ENCODE measurements at places on chromosomes 7 and 10.
A peak's percentile ranks its signal among the peaks of the same experiment; 100 is the strongest.

GRCh38 chr7:21429021-21429420 lies 1.1 kb downstream of the SP4 start:
- DNase-seq = no peak

GRCh38 chr7:141160246-141160860 lies 86.5 kb downstream of the TMEM178B start:
- no peak for DNase-seq

GRCh38 chr7:29332875-29333855 lies 138.6 kb downstream of the CHN2 start:
- DNase-seq = no peak

GRCh38 chr10:28938745-28939144 lies 261.4 kb downstream of the BAMBI start:
- no peak for DNase-seq

GRCh38 chr10:1571587-1572237 lies 165.6 kb downstream of the ADARB2 start:
- DNase-seq = no peak

DNA sequence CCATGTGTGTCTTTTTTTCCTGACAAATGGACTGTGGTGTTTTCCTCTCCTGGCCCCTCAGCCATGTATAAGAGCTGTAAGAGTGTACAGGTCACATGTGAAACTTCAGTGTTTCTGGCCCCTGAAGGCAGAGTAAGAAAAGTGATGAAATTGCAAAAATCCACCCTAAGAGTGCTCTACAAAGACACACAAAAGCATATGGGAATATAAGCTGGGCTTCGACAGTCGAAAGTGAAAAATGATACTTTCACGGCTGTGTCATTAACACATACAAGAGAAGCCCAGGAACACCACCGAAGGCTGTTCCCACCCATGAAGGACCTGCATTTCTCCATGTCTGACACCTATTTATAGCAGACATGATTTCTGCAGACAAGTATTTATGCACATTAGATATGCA lies 192.2 kb downstream of the PARD3 start:
- no peak for DNase-seq

- DNase-seq = no peak
These were observed 320.7 kb downstream of the HGF start for GRCh38 chr7:81449105-81449504.

GRCh38 chr10:75568450-75569130 lies 137.2 kb downstream of the LRMDA start:
- DNase-seq = no peak

- DNase-seq = no peak
These were observed 12.2 kb upstream of the FAM20C start for GRCh38 chr7:179948-180694.

- no peak for DNase-seq
These were observed 20.2 kb upstream of the IKZF1 start for GRCh38 chr7:50284296-50284695.

DNA sequence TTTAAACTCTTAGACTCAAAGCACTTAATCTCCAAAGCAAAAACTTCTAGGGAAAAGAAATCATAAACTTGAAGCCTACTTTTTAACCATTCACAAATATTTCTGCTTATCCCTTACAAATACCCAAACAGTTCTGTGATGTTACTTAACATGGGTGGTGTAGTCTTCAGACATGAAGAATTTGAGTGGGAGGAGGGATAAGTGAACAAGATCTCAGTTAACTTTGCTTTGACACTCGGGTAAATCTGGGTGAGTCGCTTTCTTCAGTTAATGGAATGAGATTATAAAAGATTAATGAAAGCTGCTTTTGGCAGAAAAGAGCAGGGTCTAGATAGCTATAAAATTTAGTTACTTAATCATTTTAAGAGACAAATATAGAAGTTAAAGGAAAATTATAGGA lies 47.5 kb downstream of the RNF133 start:
- DNase-seq = no peak

GRCh38 chr7:95688931-95689495 lies 83.3 kb upstream of the DYNC1I1 start:
- no peak for DNase-seq

DNA sequence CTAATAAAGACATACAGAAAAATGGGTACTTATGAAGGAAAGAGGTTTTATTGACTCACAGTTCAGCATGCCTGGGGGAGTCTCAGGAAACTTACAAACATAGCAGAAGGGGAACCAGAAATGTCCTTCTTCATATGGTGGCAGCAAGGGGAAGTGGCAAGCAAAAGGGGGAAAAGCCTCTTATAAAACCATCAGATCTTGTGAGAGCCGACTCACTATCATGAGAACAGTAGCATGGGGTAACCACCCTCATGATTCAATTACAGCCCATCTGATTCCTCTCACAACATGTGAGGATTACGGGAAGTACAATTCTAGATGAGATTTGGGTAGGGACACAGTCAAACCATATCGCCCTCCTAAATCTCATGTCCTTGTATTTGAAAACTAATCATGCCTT lies 1305.4 kb upstream of the SORCS1 start:
- DNase-seq = no peak

DNA sequence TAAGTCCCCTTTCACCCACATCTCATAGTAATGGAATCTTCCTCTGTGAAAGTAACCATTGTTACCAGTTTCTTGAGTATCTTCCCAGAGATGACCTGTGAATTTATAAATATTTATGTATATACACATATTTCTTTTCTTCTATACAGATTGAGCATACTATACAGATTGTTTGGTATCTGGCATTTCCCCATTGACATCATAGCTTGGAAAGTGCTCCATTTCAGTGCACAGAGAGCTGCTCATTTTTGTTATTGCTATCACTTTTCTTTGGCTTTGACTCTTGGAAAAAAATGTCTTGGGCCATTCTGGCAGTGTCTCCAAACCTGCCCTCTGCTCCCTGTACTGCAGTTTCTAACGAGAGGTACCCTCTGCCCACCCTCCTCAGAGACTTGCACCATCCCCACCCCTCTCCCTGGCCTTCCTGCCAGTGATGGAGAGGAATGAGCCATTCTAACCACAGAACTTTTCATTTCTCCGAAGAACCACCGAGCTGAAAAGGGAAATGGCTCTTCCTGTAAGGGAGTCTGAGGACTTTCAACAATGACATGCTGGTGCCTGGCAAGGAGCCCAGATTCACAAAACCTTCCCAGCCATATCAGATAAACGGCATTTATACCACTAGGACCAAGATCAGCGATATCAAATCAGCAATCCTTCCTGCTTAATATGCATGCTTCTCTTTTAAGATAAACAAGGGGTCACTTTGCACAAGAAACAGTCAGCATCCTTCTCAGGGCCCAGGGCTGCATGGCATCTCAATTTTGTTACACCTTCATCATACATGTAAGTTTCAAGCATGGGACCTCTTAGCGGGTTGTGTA lies 19.7 kb upstream of the CCSER2 start:
- DNase-seq = no peak

- DNase-seq = no peak
These were observed 10.0 kb upstream of the PRPS1L1 start for GRCh38 chr7:18037609-18038008.

GRCh38 chr10:100081075-100082001 lies at the start of gene CPN1:
Gene CPN1, minus strand, starts transcription at chr10:100081869. Its CDS starts 244 bp downstream, at chr10:100081625.
- no peak for DNase-seq

GRCh38 chr7:140738280-140738679 lies 41.8 kb downstream of the NDUFB2 start:
- DNase-seq = no peak

DNA sequence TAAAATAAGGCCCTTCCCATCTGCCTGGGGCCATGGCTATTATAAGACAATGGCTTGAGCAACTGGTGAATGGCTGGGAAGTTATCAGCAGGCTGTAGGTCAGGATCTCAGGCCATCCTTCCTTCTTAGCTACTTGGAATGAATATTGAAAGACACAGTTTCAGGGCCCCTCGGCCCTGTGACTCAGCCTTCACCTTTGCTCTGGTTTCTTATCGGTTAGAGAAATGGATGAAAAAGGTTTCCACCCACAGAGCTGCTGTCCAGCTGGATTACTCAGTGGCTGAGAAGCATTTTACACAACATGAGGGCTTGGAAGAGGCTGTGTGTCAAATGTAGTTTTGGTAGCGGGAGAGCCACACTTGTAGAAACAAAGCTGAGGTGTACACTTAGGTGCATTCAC lies 9.4 kb downstream of the ACSL5 start:
- DNase-seq = no peak

DNA sequence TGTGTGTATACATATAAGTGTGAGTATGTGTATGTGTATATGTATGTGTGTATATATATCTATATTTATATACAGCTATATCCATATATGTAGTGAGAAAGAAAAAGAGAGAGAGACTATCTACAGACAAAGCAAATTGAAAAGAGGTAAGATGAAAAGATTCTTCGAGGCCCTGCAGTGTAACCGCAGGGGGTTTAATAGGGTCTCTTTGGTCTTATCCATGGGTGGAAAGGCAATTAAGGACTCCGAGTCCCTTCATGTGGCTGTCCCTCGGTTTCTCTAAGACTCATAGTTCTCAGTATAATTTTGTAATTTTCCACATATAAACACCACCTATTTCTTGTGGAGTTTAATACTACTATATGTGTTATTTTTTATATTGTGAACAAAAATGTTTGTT lies 50.6 kb upstream of the JAZF1 start:
- DNase-seq = no peak

DNA sequence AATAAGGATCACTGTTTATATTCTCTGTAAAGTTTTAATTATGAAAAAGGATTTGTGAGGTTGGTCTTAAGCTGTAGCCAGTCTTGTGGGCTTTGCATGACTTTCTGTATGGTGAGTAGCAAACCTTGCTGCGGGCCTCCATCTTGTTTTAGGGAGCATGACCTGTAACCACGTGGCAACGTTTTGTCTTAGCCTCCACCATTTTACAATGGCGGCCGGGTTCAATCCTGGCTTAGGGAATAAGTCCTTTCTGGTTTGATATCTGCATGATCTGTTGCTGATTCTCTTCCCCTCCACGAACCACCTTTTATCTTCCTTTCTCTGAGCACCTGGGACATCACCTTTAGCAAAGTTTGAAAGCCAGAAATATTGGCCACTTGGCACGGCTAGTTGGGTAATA lies 32.5 kb upstream of the OPTN start:
- DNase-seq = no peak

- DNase-seq = peak; percentile 66
These were observed at the start of gene IKZF1 for GRCh38 chr7:50304129-50304910. Gene IKZF1, plus strand, starts transcription at chr7:50304716. Its CDS starts 14,346 bp downstream, at chr7:50319062.

DNA sequence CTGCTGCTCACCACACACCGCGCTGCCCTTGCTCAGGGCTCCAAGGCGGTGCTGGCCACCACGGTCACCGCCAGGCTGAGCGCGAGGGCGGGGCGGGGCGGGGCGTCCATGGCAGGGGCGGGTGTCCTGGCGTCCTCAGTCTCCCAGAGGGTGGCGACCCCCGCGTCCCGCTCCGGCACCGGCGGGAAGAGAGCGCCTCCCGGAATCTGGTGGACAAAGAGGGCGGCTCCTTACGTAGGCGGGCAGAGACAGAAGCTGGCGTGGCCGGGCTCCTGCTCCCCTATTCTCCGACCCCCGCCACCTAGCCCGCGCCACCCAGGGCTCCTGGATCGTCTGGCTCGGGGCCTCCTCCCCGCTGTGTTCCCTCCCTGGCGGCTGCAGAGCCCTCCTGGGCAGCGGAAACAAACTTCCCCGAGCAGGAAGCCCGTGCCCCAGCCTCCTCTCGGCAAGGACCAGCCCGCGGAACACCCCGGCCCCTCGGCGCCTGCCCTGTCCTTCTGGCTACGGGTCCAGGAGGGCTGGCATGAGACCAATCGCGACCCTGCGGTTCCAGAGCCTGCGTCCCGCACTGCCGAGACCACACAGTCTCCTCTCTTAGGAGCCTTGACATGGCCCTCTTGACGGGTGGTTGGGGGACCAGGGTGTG lies 133.8 kb upstream of the ZNF92 start:
- DNase-seq = peak; percentile 41

- no peak for DNase-seq
These were observed 1.2 kb upstream of the LRMDA start for GRCh38 chr10:75430000-75430763.

GRCh38 chr7:8638076-8638475 lies 204.7 kb downstream of the NXPH1 start:
- peak; percentile 42 for DNase-seq

GRCh38 chr7:119046068-119046467 lies 821.6 kb downstream of the ANKRD7 start:
- no peak for DNase-seq

DNA sequence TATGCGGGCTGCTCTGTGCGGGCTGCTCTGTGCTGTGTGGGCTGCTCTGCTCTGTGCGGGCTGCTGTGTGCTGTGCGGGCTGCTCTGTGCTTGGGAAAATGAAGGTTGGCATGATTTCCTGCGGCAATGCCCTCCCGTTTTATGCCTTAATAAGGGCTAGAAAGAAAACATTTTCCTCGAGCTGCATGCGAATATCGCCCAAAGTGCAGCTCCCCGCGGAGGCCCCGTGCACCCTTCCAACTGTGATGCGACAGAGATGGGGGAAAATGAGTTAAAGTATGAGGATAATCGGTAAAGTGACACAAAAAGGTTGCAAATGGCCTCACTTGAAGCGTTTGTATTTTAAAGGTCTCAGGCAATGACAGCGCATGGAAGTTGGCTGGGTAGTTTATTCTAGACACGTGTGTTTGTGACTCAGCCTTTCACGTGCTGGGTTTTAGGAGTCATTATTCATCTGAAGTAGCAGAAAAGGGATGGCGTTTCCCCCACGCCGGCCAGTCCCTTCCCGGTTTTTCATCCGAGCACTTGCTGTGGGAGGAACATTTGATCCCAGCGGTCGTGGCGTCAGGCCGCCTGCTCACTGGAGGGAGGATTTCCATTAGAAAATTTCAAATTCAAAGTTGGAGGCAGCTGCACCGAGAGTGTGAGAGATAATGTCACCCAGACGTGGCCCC lies 220.7 kb downstream of the ADARB2 start:
- DNase-seq = no peak

DNA sequence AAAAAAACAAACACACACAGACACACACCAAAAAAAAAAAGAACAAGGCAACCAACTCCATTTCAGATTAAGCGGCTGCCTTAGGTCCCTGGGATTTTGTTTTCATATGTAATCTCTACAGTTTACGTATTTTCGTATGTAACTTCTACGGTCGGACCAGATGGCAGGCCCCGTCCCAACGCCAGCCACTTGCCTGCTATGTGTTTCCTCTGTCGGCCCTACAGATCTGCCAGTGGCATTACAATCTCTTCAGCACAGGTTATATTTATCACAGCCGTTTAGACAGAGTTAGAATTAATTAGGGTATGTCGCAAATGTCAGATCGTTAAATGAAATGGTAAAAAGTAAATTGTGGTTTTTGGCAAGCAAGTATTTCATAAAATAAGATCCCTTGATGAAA lies 99.3 kb downstream of the DNAJB6 start:
- no peak for DNase-seq

DNA sequence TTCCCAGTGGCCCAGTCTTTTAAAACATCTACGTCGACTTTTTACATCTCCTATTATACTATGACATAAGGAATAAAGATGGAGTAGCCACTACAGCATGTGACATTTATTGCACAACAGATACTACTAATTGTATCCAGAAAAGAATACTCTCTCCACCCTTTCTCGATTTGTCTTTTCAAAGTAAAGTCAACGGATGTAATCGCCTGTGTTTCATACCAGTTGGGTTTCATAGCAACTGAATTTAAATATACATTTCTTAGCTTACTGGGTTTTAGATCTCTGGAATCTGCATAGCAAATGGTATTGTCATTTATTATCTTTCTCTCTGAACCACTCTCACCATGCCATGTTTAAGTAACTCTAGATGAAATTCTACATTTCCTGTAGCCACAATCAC lies 86.4 kb upstream of the TRIL start:
- DNase-seq = no peak

Measured in D341Med (cell line).